Effector memory CD4-positive, alpha-beta T cell (primary cell): ENCODE measurements at places on chromosomes 3 and 15.

- no peak for DNase-seq
Observed at GRCh38 chr3:104612218-104612617, 754.5 kb upstream of the ALCAM start.

DNA sequence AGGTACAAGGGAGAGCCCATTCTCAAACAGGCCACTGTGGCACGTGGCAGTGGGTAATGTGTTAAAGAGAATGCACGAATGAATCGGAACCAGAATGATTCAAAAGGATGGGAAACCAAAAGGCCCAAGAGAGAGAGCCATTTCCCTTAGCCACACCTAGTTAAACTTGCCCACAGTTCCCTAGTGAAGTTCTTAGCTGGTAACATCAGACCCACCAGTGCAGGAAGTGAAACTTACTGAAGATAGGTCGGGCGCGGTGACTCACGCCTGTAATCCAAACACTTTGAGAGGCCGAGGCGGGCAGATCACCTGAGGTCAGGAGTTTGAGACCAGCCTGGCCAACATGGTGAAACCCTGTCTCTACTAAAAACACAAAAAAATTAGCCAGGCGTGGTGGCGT lies 97.1 kb downstream of the MEX3B start:
- DNase-seq = no peak

- DNase-seq = no peak
Observed at GRCh38 chr3:64185436-64185835, 39.8 kb downstream of the PRICKLE2 start.

DNA sequence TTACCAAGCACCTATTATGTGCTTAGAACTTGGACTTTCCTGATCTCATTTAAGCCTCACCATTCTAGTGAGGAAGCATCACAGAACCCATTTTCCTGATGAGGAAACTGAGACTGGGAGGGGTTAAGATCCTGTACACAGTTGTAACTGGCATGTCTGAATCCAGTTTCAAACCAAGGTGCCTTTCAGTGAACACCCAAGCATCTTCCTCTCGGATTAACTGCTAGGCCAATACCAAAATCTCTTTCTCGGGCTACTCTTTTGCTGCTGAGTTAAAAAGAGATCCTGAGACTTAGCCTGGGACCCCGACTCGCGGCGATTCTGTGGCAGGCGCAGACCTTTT lies 578 bp upstream of the CEMIP start:
- DNase-seq = no peak

DNA sequence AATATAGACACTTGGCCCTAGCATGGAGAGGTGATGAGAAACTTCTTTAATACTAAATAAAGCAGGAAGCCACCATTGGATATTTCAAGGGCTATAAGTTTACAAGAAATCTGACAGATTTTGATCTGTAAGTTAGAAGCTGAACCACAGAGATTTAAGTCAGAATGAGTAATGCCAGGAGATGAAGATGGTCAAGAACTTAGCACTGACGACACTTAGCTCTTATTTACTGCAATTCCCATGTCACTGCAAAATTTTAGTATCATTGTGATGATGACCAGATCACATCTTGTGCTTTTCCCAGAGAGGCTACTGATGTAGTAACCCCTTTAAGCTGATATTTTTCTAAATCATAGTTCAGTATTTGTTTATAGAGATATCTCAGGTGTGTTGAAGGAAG lies 59.4 kb upstream of the CD96 start:
- no peak for DNase-seq

DNA sequence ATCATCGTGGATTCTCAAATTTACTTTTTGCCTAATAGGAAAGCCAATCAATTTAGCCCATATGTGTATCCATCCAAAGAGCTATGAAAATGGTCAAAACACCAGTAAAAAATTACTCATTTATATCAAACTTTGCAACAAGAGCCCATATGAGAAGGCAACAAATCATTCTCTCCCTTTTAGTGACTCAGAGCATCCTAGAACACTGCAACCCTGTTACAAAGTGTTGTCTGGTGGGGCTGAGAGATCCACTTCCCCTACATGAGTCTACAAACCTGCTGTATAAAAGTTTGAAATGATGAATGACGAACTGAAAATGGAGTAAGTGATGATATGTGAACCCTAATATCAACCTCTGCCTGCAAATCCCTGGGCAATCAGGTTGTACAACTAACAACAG lies 23.3 kb downstream of the PDZRN3 start:
- no peak for DNase-seq

DNA sequence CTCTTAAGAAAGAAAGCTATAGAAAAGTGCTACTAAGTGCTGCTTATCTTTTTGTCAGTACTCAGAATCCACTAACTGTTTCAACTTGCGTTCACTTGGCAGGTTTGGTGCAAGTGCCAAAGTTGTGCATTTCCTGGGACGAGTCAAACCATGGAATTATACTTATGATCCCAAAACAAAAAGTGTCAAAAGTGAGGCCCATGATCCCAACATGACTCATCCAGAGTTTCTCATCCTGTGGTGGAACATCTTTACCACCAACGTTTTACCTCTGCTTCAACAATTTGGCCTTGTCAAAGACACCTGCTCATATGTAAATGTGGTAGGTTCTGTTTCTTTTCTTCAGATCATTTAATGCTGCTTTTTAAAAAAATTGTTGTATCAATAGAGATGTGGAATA lies 32.6 kb downstream of the GYG1 start:
- no peak for DNase-seq

DNA sequence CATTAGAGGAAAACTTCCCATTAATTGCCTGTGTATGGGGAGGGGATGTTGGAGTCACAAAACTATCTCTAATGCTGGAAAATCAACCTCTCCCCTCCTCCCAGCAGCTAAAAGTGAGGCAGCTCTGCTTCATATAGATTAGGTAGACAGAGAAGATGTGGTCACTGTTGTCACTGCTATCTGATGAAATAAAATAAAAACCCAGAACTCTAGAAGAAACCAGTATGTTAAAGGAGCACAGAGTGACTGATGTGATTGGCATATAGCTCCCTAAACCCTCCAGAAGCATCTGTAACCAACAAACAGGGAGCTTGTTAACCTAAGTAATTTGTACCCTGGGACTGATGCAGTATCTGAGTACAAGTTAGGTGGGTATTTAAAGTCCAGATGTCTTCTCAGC lies 211.9 kb upstream of the TRIM42 start:
- no peak for DNase-seq

- DNase-seq = no peak
Observed at GRCh38 chr3:127750226-127751031, 71.9 kb downstream of the MGLL start.

- DNase-seq = no peak
Observed at GRCh38 chr3:107599772-107600145, 77.0 kb downstream of the BBX start.

- DNase-seq = no peak
Observed at GRCh38 chr3:176431038-176431418, 766.3 kb downstream of the TBL1XR1 start.

- no peak for DNase-seq
Observed at GRCh38 chr3:107931326-107931725, 159.5 kb downstream of the CD47 start.

- DNase-seq = no peak
Observed at GRCh38 chr3:179476215-179476614, 24.9 kb upstream of the GNB4 start.

DNA sequence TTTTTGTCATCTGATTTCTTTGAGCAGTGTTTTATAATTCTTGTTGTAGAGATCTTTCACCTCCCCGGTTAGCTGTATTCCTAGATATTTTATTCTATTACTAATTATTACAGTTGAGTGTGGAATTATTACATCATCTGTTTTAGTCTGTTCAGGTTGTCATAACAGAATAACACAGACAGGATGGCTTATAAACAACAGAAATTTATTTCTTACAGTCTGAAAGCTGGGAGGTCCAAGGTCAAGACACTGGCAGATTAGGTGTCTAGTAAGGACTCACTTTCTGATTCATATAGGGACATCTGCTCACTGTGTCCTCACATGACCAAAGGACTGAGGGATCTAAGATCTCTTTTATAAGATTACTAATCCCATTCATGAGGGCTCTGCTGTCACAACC lies 121.3 kb upstream of the THBS1 start:
- DNase-seq = no peak

DNA sequence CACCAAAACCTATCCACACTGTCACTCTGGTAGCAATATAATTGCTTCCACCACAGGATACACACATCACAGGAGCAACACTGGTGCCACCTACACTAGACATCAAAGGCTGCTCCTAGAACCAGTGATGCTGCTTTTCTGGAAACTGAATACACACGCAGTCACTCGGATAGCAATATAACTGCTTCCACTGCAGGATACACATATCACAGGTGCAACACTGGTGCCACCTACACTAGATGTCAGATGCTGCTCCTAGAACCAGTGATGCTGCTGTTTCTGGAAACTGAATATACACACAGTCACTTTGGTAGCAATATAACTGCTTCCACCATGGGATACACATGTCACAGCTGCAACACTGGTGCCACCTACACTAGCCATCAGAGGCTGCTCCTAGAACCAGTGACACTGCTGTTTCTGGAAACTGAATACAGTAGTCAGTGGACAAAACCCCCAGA lies 6.9 kb upstream of the TNFSF10 start:
- DNase-seq = no peak

DNA sequence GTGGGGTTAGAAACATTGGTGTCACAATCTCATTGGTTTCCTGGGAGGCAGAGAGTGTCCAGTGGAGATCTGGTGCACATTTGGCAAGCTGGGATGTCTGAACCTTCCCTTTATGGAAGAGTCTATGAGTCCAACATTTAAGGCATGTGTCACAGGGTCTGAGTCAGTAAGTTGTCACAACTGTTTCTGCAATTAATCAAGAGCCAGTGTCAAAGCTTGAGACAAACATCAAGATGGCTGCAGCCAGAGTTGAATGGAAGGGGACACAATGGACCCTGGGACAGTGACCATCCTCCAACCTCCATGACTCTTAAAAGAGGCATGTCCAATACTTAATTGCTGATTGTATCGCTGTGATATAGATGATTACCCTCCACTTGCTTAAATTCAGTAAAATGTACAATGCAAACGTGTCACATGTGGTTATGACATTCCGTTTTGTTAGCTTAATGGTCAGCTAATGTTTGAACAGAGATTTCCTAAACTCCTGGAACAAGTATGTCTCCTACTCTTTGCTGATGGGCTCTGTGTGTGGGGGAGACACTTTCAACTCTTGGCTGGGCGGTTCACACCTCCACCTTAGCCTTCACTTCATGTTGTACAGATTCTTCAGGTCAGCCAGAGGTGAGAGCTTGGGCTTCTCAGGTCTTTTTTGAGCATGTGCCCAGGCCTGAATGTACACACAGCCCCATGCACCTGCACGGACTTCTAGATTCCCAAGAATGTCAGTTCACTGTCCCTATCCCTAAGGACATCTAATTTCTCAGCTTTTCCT lies 79.9 kb upstream of the PRR23E start:
- no peak for DNase-seq

- no peak for DNase-seq
Observed at GRCh38 chr3:152155246-152156020, 113.3 kb upstream of the MBNL1 start.

- DNase-seq = no peak
Observed at GRCh38 chr15:70361106-70361505, 263.4 kb upstream of the TLE3 start.

DNA sequence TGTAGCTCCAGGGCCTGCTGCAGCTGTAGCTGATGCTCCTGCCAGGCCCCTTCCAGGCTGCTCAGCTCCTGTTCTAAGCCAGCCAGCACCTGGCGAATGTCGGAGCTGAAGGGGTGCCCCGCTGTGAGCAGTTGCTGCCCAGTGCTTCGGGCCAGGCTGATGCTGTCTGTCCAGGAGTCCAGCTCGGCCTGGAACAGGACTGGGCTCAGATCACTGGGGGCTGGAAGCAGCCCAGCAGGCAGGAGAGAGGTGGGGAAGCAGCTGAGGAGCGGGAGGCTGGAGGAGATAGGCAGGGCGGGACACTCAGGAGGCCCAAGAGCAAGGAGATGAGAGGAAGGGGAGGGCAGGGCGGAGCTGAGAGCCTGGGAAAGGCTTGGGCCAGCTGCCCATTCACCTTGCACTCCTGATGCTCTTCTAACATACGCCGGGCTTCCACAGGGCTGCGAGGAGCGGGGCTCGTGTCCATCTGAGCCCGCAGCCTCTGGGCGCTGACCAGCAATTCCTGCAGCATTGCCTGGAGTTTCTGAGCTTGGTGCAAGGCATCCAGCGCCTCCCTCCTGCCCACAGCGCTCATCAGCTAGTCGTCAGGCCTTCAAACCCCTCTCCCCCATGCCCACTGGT lies 23.2 kb downstream of the PLA2G4B start:
- DNase-seq = no peak

DNA sequence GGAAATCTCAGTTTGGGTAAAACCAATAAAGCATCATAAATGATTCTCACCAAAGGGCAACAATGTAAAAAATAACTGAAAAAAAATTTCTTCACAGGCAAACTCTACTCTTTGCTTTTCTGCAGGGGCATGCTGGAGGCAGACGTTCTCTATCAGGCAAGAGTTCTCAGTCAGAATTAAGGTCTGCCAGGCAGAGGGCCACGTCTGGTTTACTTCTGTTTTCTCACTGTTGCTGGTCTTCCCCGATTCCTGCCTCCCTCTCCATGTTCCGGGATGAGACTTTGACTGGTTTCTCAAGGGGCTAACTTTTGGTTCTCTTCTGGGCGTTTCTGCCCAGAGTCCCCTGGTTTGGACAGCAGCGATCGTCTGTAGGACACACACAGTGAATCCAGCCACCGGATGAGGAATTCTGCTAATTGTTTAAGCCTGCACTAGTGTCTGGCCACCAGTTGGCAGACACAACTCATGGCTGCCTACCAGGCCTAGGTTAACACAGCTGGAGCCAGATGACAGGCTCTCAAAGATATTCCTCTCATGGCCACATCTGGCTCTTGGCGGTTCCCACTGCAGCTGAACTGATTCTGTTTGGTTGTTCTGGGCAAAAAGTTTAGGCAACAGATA lies 273.1 kb downstream of the FOXP1 start:
- DNase-seq = no peak

GRCh38 chr3:51522273-51522962 lies 16.1 kb upstream of the RAD54L2 start:
- DNase-seq = no peak

- no peak for DNase-seq
Observed at GRCh38 chr3:12483410-12483809, 870 bp upstream of the TSEN2 start.

- no peak for DNase-seq
Observed at GRCh38 chr3:171257251-171258203, 202.7 kb downstream of the TNIK start.

- DNase-seq = no peak
Observed at GRCh38 chr3:113275929-113276750, 64.8 kb downstream of the BOC start.

DNA sequence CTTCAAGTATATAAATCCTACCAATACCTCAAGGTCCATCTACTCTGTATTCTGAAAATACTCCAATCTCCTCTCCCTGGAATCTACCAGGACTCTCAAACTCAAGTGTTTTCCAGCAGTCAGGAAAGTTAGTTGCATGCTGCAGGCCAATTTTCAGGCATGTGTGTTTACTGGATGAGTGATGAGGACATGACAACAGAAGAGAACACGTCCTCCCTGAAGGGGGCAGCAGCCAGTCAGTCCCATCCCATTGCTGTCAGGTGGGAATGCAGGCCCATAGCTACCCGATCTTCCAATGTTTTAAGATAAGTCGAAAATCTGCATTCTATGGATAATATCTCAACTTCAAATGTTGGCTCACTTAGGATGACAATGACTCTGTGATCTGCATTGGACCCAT lies 496.2 kb downstream of the FHIT start:
- DNase-seq = no peak

GRCh38 chr3:32483772-32484171 lies 18.9 kb downstream of the CMTM6 start:
- no peak for DNase-seq
